ENCODE measurements at places on chromosomes 2 and 18. TPM values are rescaled to one million over a fixed set of nuclear protein-coding genes. Genes with fewer than 3 reads are reported as not detected.

FAM161A gene
- 9.5 TPM for total RNA-seq

DNA sequence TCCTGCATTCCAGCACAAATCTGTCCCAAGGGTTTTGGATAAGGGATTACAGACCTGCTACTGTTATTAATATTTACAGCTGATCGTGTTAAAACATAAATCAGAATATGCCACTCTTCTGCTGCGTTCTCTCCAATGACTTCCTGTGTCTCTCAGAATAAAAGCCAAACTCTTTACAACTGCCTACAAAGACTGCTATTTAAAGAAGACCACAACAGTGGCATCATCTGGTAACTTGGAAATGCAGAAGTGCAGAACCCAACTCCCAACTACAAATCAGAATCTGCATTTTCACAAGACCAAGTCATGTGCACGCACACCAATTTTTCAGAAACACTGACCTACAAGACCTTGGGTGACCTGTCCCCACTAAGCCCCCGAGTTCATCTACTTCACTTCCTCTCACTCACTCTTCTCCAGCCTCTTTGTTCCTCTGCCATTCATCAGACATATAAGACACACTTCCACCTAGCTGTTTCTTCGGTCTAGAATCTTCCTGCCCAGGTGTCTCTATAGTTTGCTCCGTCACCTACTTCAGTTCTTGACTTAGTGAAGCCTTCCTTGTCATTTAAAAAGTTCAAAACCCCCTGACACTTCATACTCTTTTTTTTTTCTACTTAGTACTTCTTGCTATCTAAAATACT lies 36.0 kb downstream of the CHN1 start:
- peaks cover 5% of the 10 kb centered on the region for H3K4me1 ChIP-seq
- no peak for DNase-seq
- H3K4me3 ChIP-seq, result no peak overlapping the region
- H3K27ac ChIP-seq, result no peak overlapping the region

- no peaks in the 10 kb centered on the region for H3K36me3 ChIP-seq
- no peak overlapping the region for H3K4me3 ChIP-seq
- H3K4me1 ChIP-seq, result no peaks in the 10 kb centered on the region
- no peak overlapping the region for H3K27ac ChIP-seq
- no peak for DNase-seq
- no peaks in the 10 kb centered on the region for H3K27me3 ChIP-seq
Observed at GRCh38 chr2:10265329-10266132, 37.2 kb upstream of the HPCAL1 start.

GRCh38 chr2:197657562-197657961 lies 17.8 kb downstream of the RFTN2 start:
- H3K27me3 ChIP-seq, result no peaks in the 10 kb centered on the region
- H3K36me3 ChIP-seq, result no peaks in the 10 kb centered on the region

All from Karpas-422 (cell line).